Activated CD4-positive, alpha-beta T cell treated with anti-CD3 and anti-CD28 coated beads for 4 hours (primary cell): ENCODE measurements at places on chromosomes 11 and 22.

GRCh38 chr11:45872651-45873356 is 12.6 kb upstream of the MAPK8IP1 start:
- DNase-seq = no peak

DNA sequence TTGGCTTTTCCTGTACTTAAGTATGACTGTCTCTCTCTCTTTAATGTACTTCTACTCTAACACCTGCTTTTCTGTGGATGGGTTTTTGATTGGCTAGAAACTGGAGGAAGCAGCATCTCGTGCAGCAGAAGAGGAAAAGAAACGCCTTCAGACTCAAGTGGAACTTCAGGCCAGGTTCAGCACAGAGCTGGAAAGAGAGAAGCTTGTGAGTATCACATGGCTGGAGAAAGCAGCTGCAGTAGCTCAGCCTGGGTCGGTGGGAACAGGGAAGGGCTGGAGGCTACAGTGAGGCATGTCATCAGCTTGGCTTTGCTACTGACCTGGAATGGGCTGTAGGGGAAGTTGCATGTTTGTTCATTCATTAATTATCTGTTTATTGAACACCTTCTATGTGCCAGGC is 74.2 kb downstream of the SWAP70 start:
- no peak for DNase-seq

- DNase-seq = no peak
These were observed 744 bp downstream of the PRAME start for GRCh38 chr22:22558071-22558971.

- DNase-seq = no peak
These were observed 23.6 kb upstream of the ME3 start for GRCh38 chr11:86696004-86696403.

- DNase-seq = no peak
These were observed 415.2 kb downstream of the TENM4 start for GRCh38 chr11:79025622-79026021.

- no peak for DNase-seq
These were observed 77.7 kb downstream of the FEZ1 start for GRCh38 chr11:125418396-125418795.

DNA sequence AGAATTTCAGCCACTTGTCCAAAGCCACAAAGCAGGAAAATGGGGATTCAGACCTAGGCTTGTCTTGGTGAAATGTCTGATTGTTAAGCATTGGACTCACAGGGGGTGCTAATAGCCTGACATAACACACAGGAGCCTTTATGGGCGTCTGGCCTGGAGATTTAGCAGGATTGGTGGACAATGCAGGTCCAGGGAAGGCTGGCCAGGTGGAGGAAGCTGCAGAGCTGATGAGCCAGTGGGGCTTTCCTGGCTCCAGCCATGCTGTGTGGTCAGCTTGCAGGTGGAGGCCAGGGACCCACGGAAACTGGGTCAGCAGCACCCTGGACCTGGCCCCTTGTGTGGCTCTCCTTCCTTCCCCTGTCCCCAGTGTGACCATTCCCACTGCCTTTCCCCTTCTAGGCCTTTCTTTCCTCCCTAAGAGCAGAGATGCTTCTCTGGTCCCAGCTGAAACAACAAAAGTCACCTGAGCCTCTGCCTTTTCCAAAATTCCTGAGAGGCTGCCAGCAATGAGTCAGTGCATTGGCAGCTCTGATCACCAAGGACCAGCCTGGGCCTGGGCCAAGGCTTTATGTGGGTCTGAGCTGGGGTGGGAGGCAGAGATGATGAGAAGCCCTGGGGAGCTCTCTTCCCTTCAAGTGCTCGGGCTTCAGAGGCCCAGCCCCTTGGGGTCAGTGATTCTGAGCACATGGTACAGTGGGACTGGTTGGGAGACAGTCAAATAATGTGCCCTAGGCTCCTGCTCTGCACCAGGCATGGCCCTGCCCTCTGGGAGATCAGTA is 85.2 kb downstream of the CCDC81 start:
- no peak for DNase-seq

GRCh38 chr11:86916330-86916729 is 38.9 kb downstream of the FZD4 start:
- DNase-seq = no peak
